Adipocyte (in vitro differentiated cells): ENCODE measurements at places on chromosomes 2 and 18.

GRCh38 chr18:54129448-54130067 is 94.9 kb downstream of the MBD2 start:
- no peak for DNase-seq

DNA sequence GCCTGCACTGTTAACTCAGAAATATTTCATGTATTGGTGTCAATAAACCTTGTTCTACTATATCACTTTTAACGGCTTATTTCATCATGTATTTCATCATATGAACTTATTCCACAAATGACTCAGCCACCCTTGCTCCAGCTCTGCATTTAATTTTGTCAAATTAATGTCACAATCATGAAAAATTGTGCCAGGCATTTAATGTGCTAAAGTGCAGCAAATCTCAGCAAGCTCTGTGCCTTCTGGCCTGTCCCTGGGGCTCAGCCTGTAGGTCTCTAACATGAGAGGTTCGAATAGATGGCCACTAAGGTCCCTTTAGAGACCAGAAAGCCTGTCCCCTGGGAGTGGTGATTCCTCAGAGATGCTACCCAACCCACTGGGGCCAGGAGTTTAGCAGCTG is 28.6 kb downstream of the BOD1L2 start:
- peak; percentile 46 for DNase-seq

- DNase-seq: peak; percentile 99
Observed at GRCh38 chr2:11743846-11744553, 2.4 kb upstream of the LPIN1 start.

DNA sequence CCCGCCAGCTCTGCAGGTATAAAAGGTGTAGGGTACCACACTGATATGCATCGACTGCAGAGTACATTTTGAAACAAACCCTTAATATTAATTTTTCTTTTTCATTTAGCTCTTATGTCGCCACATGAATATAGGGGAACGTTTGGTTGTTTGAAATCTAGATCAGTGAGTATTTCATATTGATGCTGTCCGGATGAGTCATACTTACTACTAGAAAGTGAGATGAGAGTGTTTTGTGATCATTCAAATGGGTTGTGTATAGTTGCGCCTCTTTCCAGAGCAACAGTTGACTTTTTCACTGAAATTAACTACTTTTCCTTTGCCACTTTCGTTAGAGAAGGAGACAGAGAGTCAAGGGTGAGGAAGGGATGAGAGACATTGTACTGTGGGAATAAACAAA is 24.6 kb downstream of the NPAS2 start:
- no peak for DNase-seq

DNA sequence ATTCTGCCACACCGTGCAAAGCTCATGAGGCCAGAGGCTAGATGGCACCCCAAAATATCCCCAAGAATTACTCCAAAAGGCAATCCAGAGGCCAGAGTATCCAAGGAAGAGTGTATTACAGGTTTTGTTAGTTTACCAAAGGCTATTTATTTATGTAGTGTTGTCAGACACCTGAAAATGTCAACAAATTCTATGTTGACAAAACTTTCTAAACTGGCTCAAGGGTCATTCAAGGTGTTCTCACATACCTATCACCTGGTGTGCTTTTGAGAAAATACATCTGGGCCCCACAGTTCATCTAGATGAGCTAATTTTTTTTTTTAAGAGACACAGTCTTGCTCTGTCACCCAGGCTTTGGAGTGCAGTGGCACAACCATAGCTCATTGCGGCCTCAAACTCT is 12.4 kb upstream of the DTNB start:
- DNase-seq: no peak

DNA sequence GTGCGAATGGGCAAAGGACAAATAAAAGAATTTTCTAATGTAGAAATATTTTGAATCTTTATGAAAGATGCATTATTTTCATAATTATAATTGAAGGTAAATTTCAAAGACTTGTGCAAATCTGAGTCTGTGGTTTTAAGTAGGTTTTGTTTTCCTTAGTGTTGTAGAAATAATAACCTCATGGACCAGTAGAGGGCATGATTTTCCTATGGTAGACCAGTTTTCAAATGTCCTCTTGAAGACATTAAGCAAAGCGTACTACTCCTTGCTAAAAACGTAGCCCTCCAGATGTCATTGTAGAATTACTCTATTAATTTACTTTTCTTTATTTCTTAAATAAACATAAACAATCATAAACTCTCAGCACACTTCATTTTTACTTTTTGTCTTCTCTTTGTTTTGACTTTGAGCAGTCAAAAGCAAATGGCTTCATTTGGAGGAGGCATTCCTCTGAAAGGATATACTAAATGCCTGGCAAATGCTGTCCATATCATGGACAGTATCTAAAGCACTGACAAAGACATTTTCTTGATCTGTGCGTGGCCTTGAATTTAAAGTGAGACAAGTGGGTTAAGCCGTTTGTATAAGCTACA is 85.8 kb upstream of the FAM237A start:
- DNase-seq: peak; percentile 48

DNA sequence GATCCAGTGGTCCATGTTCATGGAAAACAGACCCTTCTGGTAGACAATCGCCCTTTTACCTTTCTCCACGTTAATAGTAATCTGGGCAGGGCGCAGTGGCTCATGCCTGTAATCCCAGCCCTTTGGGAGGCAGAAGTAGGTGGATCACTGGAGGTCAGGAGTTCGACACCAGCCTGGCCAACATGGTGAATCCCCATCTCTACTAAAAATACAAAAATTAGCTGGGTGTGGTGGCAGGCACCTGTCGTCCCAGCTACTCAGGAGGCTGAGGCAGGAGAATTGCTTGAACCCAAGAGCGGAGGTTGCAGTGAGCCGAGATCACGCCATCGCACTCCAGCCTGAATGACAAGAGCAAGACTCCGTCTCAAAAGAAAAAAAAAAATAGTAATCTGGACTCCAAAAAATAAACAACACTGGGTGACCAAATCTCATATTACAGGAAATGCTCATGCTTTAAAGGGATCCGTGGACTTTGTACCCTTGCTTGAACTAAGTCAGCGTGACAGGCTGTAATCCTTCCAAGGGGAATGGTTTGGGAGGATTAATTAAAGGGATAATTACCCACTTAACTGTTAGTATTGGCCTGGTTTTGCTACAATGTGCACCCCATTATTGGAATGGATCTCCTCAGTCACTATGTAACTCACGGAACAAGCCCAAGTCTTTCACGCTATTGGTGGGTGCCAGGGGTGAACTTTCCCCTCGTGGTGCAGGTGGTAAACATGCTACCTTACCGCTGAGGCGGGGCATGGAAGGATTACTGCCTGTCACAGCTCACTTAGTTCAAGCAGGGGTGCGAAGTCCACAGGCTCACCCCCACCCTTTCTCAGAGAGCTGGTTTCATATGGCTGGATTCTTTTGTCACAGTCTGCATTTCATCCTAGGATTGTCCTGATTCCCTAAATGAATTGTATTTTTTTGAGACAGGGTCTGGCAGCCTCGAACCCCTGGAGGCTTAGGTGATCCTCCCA is 36.7 kb downstream of the PROC start:
- DNase-seq: no peak

- DNase-seq: no peak
Observed at GRCh38 chr2:160680294-160680693, 186.7 kb upstream of the RBMS1 start.

DNA sequence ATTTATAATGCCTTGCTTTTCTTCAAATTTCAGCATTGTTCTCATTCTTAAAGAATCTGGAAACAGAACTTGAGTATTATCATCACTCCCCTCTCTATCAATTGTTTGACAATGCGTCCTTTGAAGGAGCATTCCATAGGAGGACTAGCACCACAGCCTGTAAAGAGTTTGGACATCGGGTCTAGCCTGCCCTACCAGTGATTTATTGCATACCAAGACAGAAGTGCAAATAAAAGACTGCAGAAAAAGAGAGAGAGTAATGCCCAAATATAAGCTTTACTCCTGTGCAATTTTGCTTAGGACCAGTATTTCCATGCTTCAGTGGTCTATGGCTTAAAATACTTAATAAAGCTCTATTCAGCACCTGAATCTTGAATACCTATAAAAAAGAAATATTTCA is 55.4 kb upstream of the MAP2 start:
- no peak for DNase-seq
